Natural killer cell treated with Interleukin-12 subunit alpha and Interleukin-12 subunit beta and Interleukin-15 and Interleukin-18, amount 100 ng/mL, for 72 hours (primary cell): ENCODE measurements at places on chromosomes 5 and 9.

DNA sequence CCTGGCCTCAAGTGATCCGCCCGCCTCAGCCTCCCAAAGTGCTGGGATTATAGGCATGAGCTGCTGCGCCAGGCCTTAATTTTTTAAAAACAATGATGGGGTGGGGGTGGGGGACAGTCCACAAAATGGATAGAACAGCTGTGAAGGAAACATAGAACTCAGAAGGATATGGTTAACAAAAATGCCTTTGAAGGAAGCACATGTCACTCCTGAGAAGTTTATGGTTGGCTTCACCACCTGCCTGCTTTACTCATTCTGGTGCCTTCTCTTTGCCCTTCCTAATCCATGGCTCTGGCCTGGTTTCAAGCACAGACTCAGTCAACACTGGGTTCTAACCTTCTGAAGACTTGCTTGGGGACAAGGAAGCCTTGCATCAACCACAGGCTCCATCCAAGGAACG is 10.3 kb downstream of the BAG1 start:
- H3K27ac ChIP-seq, result no peak overlapping the region
- no peak overlapping the region for H3K4me3 ChIP-seq
- peaks cover 25% of the 10 kb centered on the region for H3K36me3 ChIP-seq
- DNase-seq, result no peak

- no peak overlapping the region for H3K27ac ChIP-seq
- H3K36me3 ChIP-seq, result no peaks in the 10 kb centered on the region
- H3K27me3 ChIP-seq, result no peaks in the 10 kb centered on the region
- H3K4me1 ChIP-seq, result no peaks in the 10 kb centered on the region
- no peak overlapping the region for H3K4me3 ChIP-seq
Measured at GRCh38 chr5:136432705-136433104, 67.4 kb upstream of the TRPC7 start.

GRCh38 chr9:14271093-14271673 is 42.8 kb downstream of the NFIB start:
- no peaks in the 10 kb centered on the region for H3K36me3 ChIP-seq
- H3K27ac ChIP-seq, result no peak overlapping the region
- H3K4me1 ChIP-seq, result no peaks in the 10 kb centered on the region

GRCh38 chr9:72557549-72557948 is 36.1 kb downstream of the TMC1 start:
- H3K27me3 ChIP-seq, result no peaks in the 10 kb centered on the region
- H3K4me3 ChIP-seq, result no peak overlapping the region
- H3K27ac ChIP-seq, result no peak overlapping the region
- no peaks in the 10 kb centered on the region for H3K36me3 ChIP-seq
- DNase-seq, result no peak
- H3K4me1 ChIP-seq, result no peaks in the 10 kb centered on the region

- no peaks in the 10 kb centered on the region for H3K36me3 ChIP-seq
- H3K27ac ChIP-seq, result no peak overlapping the region
- H3K4me3 ChIP-seq, result peak overlapping the region; percentile 38
- H3K27me3 ChIP-seq, result peaks cover 41% of the 10 kb centered on the region
Measured at GRCh38 chr5:73160239-73160671, 12.7 kb upstream of the TMEM174 start.

GRCh38 chr5:171336521-171337209 is 27.6 kb downstream of the TLX3 start:
- peak overlapping the region; percentile 12 for H3K4me3 ChIP-seq
- no peaks in the 10 kb centered on the region for H3K4me1 ChIP-seq
- no peak overlapping the region for H3K27ac ChIP-seq
- no peak for DNase-seq
- no peaks in the 10 kb centered on the region for H3K36me3 ChIP-seq

- no peak overlapping the region for H3K27ac ChIP-seq
- no peaks in the 10 kb centered on the region for H3K36me3 ChIP-seq
- no peaks in the 10 kb centered on the region for H3K4me1 ChIP-seq
- H3K4me3 ChIP-seq, result no peak overlapping the region
- H3K27me3 ChIP-seq, result peaks cover 4% of the 10 kb centered on the region
Measured at GRCh38 chr5:150645070-150645700, 4.7 kb downstream of the SYNPO start.

DNA sequence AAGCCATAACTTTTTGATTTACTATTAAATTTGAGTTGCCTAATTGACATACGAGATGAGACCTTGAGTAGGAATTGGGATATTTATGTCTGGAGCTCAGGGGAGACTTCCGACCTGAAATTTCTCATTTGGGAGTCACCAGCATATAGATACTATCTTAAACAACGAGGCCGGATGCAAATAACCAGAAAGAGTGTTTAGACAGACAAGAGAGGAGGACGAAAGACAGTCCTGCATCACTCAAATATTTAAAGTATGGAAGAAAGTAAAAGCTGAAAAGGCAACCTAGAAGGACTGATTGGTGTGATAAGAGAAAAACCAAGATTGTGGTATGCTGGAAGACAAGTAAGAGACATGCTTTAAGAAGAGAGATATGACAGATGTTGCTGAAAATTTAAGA is 675.0 kb upstream of the NUDT12 start:
- no peaks in the 10 kb centered on the region for H3K36me3 ChIP-seq
- no peak for DNase-seq

- no peak for DNase-seq
- peaks cover 24% of the 10 kb centered on the region for H3K36me3 ChIP-seq
- peaks cover 84% of the 10 kb centered on the region for H3K4me1 ChIP-seq
Measured at GRCh38 chr5:132434416-132435286, 55.9 kb downstream of the IRF1 start.

GRCh38 chr5:135625486-135625885 is 46.7 kb upstream of the CXCL14 start:
- H3K4me3 ChIP-seq, result no peak overlapping the region
- H3K4me1 ChIP-seq, result no peaks in the 10 kb centered on the region
- H3K27ac ChIP-seq, result no peak overlapping the region

- no peaks in the 10 kb centered on the region for H3K36me3 ChIP-seq
- H3K27me3 ChIP-seq, result no peaks in the 10 kb centered on the region
- H3K4me1 ChIP-seq, result peaks cover 76% of the 10 kb centered on the region
- H3K4me3 ChIP-seq, result no peak overlapping the region
Measured at GRCh38 chr5:56827924-56828323, 12.6 kb downstream of the MAP3K1 start.

GRCh38 chr5:2261004-2261703 is 378.4 kb upstream of the IRX4 start:
- H3K36me3 ChIP-seq, result no peaks in the 10 kb centered on the region
- no peak overlapping the region for H3K4me3 ChIP-seq
- H3K4me1 ChIP-seq, result no peaks in the 10 kb centered on the region
- DNase-seq, result peak; percentile 49
- no peak overlapping the region for H3K27ac ChIP-seq

DNA sequence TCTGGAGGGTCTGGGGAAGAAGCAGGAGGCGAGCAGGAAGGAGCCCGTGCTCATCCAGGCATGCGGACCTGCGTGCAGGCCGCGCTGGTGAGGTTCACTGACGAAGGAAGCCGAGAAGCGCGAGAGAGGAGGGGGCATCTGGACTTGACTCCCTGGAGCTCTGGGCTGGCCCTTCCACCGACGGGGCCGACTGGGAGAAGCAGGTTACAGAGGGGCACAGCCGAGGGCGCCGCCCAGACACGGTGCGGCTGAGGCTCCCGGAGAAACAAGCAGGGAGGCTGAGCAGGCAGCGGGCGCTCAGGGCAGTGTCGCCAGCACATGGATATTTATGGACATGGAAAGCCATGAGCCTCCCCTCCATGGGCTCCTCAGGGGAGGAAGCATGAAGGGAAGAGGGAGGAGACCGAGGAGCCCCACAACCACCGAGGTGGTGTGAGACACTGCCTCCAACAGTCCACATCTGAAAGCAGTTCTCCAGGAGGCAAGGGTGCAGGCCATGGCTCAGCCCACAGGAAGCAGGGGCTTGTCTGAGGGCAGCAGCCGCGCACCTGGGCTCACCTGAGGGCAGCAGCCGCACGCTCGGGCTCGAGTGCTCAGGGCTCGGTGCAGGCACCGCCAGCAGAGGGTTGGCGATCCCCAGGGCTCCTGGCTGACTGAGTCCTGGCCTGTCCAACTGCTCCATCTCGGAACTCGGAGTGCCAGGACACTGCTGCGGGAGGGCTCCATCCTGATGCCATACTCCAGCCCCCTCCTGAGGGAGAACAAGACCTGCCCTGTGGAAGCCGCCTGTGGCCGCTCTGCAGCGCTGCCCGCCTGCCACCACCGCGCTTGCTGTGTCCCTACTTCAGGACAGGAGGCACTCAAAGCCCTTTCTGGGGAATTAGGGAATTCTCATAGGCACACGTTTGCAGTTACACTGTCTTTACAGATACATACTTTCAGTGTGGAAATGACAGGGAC is 15.7 kb upstream of the INPP5E start:
- no peak overlapping the region for H3K4me3 ChIP-seq
- H3K36me3 ChIP-seq, result peaks cover 15% of the 10 kb centered on the region
- H3K27me3 ChIP-seq, result no peaks in the 10 kb centered on the region
- H3K27ac ChIP-seq, result no peak overlapping the region
- peaks cover 3% of the 10 kb centered on the region for H3K4me1 ChIP-seq

DNA sequence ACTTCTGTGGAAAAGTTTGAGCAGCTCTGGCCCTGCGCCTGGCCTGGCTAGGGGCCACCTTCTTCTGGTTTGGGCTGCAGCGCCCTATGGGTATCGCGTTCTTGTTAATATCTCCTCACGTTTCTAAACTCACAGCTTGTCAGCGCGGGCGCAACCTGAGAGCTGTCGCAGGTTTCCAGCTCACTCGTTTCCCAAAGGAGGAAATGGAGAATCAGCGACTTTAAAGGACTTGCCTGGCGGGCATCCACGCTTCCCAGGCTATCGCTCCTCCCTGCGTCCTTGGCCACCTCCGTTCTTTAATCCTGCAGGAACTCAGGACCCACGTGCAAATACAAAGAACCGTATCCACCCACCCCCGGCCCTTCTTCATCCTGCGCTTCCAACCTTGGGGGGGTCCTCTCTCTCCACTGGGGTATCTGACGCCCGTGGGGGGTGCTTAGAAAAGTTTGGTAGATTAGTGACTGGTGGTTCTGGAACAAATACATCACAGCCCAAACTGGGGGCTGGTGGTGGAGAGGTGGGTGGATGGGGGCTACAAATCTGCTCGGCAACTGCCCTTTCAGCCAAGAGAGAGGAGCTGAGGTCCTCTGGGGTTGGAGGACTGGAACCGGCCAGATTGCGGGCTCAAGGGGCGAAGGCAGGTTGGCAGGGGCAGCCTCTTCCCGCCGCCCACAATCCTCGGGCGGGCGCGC is 578 bp upstream of the PSAT1 start:
- peak overlapping the region; percentile 93 for H3K27ac ChIP-seq
- peak overlapping the region; percentile 88 for H3K4me3 ChIP-seq
- peaks cover 24% of the 10 kb centered on the region for H3K4me1 ChIP-seq
- H3K27me3 ChIP-seq, result peaks cover 5% of the 10 kb centered on the region
- DNase-seq, result no peak

DNA sequence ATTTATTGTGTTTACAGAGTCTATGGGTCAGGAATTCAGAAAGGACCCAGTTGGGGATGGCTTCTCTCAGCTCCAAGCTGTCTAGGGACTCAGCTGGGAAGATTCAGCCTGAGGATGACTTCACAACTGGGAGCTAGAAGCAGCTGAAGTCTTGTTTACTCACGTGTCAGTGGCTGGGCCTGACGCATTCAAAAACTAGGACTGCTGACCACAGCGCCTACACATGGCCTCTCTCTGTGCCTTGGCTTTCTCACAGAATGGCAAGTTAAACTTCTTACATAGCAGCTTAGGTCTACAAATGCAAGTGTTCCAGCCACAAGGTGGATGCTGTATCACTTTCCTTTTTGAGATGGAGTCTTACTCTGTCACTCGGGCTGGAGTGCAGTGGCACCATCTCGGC is 16.3 kb upstream of the PPP2CA start:
- H3K27ac ChIP-seq, result no peak overlapping the region
- peaks cover 7% of the 10 kb centered on the region for H3K27me3 ChIP-seq
- H3K4me1 ChIP-seq, result no peaks in the 10 kb centered on the region
- H3K4me3 ChIP-seq, result no peak overlapping the region
- no peak for DNase-seq
- H3K36me3 ChIP-seq, result no peaks in the 10 kb centered on the region

GRCh38 chr9:91162784-91163443 is 198.8 kb downstream of the AUH start:
- peak; percentile 94 for DNase-seq
- peak overlapping the region; percentile 98 for H3K27ac ChIP-seq
- H3K27me3 ChIP-seq, result no peaks in the 10 kb centered on the region
- H3K36me3 ChIP-seq, result no peaks in the 10 kb centered on the region
- H3K4me1 ChIP-seq, result peaks cover 50% of the 10 kb centered on the region

DNA sequence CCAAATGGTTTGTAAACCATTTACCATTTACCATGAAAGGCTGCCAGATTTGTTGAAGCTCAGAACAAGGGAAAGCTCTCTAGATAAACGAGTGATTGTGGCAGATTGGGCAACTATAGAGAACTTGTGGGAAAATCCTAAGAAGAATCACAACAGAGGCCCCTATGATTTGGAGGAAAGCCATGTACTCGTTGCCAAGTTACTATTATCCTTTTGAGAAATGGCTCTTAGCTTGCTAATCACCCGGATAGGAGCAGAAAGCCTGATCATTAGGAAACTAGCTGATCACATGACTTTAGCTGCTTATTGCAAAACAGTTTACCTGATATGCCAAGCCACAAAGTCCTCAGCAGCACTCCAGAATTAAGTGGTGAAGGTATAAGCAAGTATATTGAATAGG is 23.5 kb upstream of the ATG10 start:
- H3K36me3 ChIP-seq, result no peaks in the 10 kb centered on the region
- no peaks in the 10 kb centered on the region for H3K4me1 ChIP-seq
- H3K4me3 ChIP-seq, result no peak overlapping the region

GRCh38 chr5:10310066-10310779 is 2.5 kb upstream of the CMBL start:
- H3K27ac ChIP-seq, result no peak overlapping the region
- H3K4me3 ChIP-seq, result no peak overlapping the region
- H3K36me3 ChIP-seq, result no peaks in the 10 kb centered on the region
- H3K4me1 ChIP-seq, result peaks cover 9% of the 10 kb centered on the region

DNA sequence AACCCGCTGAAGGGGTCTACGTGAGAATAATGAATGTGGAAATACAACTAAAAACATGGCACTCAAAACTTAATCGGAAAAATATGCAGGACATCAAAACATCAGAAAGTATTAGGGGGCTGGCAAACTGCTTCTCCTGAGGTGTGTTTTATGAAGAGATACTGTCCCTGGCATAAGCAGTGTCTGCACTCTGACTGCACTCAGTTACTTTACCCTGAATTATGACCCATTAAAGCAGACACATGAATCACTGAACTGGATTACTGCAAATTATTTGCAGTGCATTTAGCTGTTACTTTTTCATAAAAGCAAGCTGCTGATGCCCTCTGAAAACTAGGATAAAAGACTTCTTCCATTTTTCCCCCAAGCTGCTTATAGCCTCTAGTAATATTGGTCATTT is 164.9 kb downstream of the AP3B1 start:
- H3K27me3 ChIP-seq, result no peaks in the 10 kb centered on the region
- H3K36me3 ChIP-seq, result peaks cover 10% of the 10 kb centered on the region
- H3K4me3 ChIP-seq, result no peak overlapping the region

DNA sequence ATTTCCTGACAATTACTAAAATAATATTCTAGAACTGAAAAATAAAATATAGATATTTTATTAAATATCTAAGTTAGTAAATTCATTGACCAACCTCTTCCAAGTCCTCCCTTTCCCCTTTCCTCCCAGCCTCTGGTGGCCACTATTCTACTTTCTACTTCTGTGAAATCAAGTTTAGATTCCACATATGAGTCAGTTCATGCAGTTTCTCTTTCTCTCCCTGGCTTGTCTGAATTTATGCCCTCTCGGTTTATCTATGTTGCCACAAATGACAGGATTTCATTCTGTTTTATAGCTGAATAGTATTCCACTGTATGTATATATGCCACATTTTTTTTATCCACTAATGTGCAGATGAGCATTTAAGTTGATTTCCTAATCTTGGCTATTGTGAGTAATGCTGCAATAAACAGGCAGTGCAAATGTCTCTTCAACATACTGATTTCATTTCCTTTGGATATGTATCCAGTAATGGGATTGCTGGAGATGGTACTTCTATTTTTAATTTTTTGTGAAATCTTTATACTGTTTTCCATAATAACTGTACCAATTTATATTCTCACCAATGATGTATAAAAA is 52.3 kb downstream of the WDR36 start:
- no peaks in the 10 kb centered on the region for H3K36me3 ChIP-seq
- H3K27me3 ChIP-seq, result peaks cover 16% of the 10 kb centered on the region
- no peak overlapping the region for H3K4me3 ChIP-seq
- no peak for DNase-seq
- no peaks in the 10 kb centered on the region for H3K4me1 ChIP-seq
